ENCODE measurements at places on chromosomes 3 and 15. TPM values are rescaled to one million over a fixed set of nuclear protein-coding genes. Genes with fewer than 3 reads are reported as not detected.

GRCh38 chr15:60740787-60741354, 261.9 kb upstream of the ICE2 start:
- no peak for DNase-seq

DNA sequence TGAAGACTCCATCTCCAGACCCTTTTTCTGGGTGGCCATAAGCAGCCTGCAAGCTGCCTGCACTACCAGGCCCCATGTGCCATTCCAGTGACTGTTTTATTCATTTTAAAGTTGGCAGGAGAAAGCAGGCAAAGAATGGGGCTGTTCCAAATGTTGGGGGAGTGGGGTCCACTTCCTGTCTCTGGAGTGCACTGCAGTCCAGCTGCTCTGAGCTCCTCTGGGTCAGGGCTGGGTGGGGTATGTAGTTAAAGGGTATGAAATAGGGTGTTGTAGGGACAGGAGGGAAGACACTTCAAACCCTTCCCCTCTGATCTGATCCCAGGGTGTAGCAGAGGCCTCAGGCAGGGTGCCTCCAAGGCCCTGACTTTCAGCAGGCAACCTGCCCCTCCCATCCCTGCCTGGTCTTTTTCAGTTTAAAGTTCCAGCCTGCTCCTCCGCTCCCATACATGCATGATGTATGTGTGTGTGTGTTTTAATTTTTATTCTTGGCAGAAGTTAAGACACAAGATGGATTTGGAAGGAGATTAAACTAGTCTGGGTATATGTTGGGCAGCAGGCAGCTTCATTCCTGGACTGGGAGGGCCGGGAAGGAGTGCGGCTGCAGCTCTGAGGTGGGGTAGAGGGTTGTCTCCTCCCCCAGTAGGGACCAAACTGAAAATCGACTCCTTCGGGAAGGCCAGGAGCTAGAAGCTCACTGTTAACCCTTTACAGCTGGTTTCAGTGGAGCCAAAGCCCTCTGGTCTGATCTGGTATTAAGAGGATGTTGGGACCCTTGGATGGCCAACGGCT, 17.3 kb downstream of the BOC start:
- DNase-seq: no peak

GRCh38 chr3:3316521-3316920, 137.0 kb upstream of the CRBN start:
- DNase-seq: no peak

DNA sequence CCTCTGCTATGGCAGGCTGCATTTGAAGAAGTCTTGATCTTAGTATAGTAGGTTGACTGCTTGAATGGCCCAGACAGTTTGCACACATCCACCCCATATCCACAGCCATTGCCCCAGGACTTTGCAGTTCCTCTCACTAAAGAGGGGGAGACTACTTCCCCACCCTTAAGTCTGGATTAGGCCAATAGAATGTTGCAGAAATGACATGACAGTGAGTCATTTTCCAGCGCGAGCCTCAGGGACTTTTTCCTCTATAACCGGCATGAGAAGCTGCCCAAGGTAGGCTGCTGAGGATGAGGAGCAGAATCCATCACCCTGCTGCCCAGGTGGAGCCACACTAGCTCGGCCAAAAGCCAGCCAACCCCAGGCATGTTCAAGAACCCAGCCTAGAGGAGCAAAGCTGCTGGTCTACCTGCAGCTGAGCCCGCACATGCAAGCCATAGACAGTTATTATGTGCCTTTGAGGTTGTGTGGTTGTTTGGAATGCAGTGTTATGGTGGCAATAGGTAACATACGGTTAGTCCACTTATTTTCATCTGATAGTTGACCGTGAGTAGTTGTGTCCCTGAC, 113.9 kb downstream of the TLE3 start:
- DNase-seq: no peak

Gene FGF12
- 5.7 TPM for polyA plus RNA-seq

DNA sequence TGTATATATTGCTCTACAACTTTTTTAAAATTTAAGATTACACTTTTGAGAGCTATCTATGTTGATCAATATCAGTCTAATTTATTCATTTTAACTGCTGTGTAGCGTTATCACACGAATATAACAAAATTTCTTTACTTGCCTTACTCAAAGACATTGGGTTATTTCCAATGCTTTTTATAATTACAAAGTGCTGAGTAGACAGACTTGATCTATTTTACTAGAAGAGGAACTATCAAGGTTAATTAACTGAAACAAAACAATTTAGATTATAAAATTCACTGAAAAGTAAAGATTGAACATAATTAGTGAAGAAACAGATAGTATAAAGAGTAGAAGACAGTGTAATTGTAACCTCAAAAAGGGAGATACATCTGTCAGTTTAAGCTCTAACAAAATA, 105.5 kb downstream of the TGFBR2 start:
- DNase-seq: no peak

Gene TRIM59
- 23.7 TPM for polyA plus RNA-seq

- DNase-seq: no peak
These were observed 330.3 kb downstream of the FGF12 start for GRCh38 chr3:192397012-192397411.

DNA sequence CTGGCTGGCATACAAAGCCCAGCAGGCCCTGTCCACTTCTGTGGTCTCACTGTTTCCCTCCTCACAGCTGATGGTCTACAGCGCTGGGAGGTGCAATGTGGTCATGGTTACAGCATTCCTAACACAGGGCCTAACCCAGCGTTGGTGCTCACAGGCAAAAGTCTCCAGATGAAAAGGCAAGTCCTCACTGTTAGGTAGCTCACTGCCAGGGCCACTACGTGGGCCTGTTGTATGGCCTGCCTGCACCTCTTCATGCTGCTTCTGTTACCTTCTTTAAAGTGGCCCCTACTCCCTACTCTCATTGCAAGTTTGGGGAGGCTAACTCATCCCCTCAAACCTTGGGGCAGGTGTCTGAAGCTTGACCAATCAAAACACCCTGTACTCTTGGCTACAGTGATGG, 31.3 kb downstream of the CCDC13 start:
- DNase-seq: no peak

Gene ACTRT3
- polyA plus RNA-seq: 2.2 TPM

GRCh38 chr3:127630811-127631714, 2.1 kb downstream of the PODXL2 start:
- DNase-seq: no peak

Gene CPLX3
- polyA plus RNA-seq: not detected

DNA sequence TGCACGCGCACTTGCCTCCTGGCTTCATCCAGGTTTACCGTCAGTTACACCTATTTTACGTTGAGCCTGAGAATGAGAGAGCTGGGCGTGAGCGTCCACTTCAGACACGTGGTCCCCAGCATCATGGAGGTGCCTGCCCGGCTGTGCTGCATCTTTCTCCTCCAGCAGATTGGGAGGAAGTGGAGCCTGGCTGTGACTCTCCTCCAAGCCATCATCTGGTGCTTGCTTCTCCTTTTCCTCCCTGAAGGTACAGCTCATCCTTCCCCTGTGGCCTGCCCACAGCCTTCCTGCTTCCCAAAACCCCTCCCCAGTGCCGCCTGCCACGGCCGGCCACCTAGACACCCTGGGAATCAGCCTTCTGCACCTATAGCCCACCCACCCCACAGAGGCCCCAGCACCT, 31.6 kb downstream of the SLC22A14 start:
- DNase-seq: no peak

GRCh38 chr3:30201715-30202114, 404.7 kb upstream of the TGFBR2 start:
- no peak for DNase-seq

- DNase-seq: no peak
These were observed 117.8 kb upstream of the MNS1 start for GRCh38 chr15:56582785-56583184.

DNA sequence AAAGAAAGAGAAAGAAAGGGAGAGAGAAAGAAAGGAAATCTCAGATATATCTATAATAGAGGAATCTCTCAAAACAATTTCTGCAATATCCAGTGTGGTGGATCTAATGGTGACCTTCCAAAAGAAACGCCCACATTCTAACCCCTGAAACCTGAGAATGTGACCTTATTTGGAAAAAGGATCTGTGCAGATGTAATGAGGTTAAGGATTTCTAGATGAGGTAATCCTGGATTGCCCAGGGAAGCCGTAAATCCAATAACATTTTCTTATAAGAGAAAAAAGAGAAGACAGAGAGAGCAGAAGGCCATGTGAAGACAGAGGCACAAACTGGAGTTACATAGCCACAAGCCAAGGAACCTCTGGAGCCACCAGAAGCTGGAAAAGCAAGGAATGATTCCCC, 307.6 kb downstream of the ZBTB20 start:
- DNase-seq: no peak

DNA sequence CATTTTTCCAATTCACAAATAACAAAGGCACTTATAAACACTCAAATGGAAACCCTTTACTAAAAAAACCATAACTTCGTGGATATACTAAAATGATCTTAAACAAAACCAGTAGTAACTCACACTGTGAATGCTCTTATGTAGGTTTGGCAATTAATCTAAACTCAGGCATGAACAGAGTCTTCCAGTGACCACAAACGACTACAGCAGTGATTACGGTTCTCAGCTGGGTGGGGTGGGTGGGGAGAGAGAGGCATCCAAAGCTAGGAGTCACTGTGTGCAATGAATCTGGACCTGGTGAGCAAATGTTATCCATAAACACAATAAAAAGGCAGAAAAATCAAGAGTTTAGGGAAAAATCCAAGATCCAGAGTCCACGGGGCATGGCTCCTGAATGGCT, 21.3 kb downstream of the SLC12A8 start:
- no peak for DNase-seq

DNA sequence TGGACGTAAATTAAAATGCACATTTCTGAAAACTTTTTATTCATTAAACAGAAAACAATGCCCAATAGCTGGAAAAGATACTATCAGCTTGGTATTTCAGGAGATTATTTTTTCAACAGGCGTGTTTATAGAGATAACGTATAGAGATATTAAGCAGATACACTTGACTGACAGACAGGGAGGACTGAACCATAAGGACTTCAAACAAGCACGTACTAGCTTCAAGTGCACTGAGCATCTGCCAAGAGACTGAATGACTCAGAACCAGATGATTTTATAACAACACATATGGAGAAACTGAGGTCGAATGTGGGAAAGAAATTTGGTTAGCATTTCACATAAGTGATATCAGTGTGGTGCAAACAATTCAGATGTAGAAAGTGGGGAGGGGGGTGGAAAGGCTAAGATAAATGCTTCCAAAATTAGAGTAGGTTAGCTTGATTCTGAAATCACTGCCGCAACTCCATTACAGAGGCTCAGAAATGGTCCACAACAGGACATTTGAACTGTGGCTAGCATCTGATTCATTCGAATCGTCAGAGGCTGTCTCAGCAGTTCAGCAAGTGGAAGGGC, 103.5 kb downstream of the SEMA6D start:
- DNase-seq: no peak

DNA sequence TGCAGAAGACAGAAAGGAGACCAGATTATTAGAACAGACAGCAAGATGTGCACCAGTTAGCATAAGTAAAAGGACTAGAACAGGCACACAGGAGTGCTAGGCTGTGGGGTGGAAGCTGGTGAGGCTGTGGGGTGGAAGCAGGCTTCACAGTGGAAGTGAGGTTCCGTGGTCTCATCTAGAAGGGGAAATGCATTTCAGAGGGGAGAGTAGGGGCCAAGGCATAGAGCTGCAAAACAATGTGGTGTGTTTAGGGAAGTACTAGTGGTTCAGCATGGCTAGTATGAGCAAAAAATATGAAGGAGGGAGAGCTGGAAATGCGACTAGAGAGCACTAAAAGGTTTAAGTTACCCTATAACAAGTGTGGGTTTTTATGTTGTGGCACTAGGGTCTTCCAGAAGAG, 6.5 kb downstream of the POPDC2 start:
- no peak for DNase-seq

Gene KIF23
- polyA plus RNA-seq: 49.1 TPM
